ENCODE measurements at places on chromosomes 7 and 10.

GRCh38 chr7:125605241-125605640 is 675.6 kb upstream of the POT1 start:
- no peak for DNase-seq

DNA sequence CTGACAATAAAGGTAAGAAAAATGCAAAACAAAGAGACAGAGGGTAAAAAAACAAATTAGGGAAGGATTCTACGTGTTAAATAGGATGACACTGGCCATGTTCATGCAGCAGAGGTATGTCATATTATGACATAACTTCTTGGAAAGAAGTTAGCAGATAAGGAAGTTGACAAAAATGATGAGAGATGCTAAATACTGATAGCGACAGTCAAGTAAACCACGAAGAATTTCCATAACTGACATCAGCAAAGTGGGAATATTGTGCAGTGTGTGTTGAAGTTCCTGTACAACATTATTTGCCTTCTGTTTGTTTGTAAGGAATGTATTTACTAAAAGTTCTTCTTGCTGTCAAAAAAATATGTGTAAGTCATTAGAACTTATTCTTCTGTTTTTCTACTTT is 29.5 kb downstream of the MDH2 start:
- DNase-seq, result no peak

- DNase-seq, result peak; percentile 1
Measured at GRCh38 chr7:33639552-33640197, 265.7 kb upstream of the BMPER start.

GRCh38 chr7:69426705-69427104 is 171.6 kb upstream of the AUTS2 start:
- no peak for DNase-seq

- DNase-seq, result no peak
Measured at GRCh38 chr7:42227541-42227935, 9.5 kb downstream of the GLI3 start.

GRCh38 chr7:157576415-157576814 is 239.6 kb downstream of the DNAJB6 start:
- no peak for DNase-seq

DNA sequence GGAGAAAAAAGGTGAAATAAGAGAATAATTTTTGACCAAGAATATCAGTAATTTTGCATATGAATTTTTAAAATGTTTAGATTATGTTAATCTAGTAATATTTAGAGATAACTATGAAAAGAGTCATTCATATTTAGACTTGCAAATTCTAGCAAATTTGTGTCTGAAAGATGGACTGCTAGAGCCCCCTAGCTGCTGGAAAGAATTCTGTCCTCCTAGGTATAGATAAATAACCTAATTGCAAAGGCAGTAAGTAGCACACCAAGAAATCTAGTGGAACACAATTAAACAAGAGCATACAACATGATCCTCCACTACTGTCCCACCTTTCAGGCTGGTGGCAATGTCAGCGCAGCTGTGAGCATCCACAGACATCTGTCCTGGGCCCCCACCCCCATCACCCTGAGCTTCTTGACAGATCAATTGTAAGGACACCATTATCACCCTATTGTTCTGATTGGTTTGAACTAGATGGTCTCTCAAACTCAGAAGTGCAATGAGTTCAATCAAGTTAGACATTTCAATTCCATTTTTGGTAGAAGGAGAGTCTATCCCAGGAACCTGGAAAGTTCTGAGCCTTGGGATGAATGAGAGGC is 15.0 kb upstream of the GFRA1 start:
- DNase-seq, result peak; percentile 31

- DNase-seq, result no peak
Measured at GRCh38 chr7:17136126-17136525, 162.3 kb upstream of the AHR start.

- no peak for DNase-seq
Measured at GRCh38 chr7:136079066-136079465, 101.9 kb upstream of the MTPN start.

- DNase-seq, result no peak
Measured at GRCh38 chr7:96426027-96426426, 104.1 kb upstream of the SLC25A13 start.

- no peak for DNase-seq
Measured at GRCh38 chr7:22278660-22279059, 78.3 kb downstream of the RAPGEF5 start.

GRCh38 chr10:24237801-24238395 is 29.0 kb downstream of the KIAA1217 start:
- DNase-seq, result no peak

- DNase-seq, result peak; percentile 96
Measured at GRCh38 chr10:79084012-79084971, 15.5 kb downstream of the ZMIZ1 start.

GRCh38 chr10:29106287-29106686 is 182.6 kb upstream of the LYZL1 start:
- no peak for DNase-seq

- DNase-seq, result no peak
Measured at GRCh38 chr7:151252561-151252835, 4.0 kb upstream of the SMARCD3 start.

DNA sequence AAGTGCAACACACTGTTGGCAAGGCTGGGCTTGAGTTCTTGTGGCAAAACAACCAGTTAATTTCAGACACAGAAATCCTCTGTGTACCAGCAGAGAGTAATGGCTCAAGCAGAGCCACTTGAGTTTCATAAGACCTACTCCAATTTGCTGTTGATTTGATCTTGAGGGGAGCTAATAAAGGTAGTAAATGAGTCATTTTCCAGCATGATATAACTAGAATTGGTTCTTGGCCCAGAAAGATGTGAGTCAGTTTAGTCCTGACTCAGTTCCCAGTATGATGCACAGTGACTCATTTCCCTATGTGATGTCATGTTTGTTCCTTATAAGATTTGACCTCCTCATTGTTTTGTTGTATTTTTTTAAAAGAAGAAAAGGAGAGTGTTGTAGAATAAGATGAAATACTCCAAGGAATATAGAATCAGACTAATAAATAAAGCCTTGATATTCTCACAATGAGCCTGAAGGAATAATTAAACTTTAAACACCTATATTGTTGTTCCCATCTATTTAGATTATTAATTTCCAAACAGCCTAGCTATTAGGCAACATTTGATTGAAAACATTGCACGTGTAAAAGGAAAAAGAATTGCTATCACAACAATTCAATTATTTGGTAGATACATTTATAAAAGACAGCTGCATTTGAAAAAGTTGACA is 186.2 kb downstream of the REEP3 start:
- peak; percentile 7 for DNase-seq

DNA sequence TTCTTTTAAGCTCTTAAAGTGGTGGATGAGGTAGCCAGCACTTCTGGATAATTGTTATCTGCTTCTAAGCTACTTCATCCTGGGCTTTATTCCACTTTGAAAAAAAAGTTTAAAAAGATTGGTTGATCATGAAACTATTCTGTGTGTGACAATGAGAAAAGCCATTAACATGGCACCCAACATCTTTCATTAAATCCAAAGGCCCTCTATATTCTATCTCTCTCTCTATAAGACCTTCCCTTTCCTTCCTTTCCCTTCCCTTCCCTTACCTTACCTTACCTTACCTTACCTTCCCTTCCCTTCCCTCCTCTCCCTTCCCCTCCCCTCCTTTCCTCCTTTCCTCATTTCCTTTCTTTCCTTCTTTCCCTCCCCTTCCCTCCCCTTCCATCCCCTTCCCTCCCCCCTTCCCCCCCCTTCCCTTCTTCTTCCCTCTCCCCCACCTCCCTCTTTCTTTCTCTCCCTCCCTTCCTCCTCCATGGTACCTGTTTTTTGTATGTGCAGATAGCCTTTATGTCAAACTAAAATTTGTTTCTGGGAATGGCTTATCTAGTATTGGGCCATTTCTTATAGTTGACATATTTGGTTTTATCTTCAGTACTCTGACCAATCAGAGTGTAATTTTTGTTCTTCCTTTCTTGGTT is 218.7 kb downstream of the DKK1 start:
- DNase-seq, result no peak

DNA sequence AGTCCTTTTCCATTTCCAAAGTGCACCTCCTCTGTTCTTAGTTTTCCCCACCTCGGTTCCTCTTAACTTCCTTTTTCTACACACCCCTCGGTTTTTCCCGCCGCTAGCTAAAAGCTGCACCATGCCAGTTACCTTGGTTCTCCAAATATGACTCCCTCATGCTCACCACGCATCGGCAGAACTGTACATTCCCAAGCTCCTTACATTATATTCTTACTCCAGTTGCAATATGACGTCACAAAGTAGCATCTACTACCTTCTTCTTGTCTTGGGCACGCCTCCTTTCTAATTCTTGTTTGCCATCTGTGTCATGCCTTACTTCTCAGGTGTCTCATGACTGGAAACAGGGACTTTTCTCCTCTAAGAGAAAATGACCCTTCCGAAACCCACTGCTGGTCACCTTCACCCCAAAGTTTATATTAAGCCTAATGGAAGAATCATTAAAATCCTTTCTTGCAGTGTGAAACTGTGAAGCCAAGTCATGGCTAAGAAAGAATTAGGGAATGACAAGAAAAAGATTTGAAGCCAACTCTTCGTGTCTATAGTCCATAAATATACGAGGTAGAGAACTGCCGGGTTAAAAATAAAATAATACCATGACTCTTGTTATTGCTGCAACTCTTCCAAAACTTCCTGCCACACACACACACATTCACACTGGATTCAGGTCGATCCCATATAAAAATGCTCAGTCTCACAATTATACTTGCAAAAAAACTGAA is 1.7 kb downstream of the ESYT2 start:
- DNase-seq, result peak; percentile 68

- no peak for DNase-seq
Measured at GRCh38 chr7:157309988-157310668, 26.7 kb upstream of the DNAJB6 start.

- DNase-seq, result no peak
Measured at GRCh38 chr10:78042752-78043104, 9.1 kb downstream of the RPS24 start.

GRCh38 chr10:106619346-106619745 is 545.2 kb downstream of the SORCS1 start:
- no peak for DNase-seq

- no peak for DNase-seq
Measured at GRCh38 chr10:74282151-74282847, 131.3 kb downstream of the ADK start.

DNA sequence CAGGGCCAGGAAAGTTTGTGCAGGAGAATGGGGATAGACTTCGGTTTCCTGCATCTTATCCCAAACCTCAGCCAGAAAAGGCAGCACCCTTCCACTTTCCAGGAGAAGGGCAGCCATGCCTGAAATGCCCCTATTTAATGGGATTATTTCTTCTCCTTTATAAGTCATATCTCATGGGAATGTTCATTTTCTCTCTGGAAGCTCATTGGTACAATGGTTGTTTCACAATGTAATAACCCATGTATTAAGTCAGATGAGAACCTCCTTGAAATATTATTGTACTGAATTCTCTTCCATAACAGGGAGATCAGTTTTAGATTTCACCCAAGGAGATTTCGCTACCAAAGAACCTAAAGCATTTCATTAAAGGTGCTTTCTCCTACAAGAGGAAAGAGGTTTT is 457.5 kb downstream of the KCNMA1 start:
- no peak for DNase-seq

GRCh38 chr7:23431702-23432199 is 38.5 kb downstream of the IGF2BP3 start:
- no peak for DNase-seq

GRCh38 chr7:79334334-79334733 is 119.1 kb downstream of the MAGI2 start:
- DNase-seq, result no peak

DNA sequence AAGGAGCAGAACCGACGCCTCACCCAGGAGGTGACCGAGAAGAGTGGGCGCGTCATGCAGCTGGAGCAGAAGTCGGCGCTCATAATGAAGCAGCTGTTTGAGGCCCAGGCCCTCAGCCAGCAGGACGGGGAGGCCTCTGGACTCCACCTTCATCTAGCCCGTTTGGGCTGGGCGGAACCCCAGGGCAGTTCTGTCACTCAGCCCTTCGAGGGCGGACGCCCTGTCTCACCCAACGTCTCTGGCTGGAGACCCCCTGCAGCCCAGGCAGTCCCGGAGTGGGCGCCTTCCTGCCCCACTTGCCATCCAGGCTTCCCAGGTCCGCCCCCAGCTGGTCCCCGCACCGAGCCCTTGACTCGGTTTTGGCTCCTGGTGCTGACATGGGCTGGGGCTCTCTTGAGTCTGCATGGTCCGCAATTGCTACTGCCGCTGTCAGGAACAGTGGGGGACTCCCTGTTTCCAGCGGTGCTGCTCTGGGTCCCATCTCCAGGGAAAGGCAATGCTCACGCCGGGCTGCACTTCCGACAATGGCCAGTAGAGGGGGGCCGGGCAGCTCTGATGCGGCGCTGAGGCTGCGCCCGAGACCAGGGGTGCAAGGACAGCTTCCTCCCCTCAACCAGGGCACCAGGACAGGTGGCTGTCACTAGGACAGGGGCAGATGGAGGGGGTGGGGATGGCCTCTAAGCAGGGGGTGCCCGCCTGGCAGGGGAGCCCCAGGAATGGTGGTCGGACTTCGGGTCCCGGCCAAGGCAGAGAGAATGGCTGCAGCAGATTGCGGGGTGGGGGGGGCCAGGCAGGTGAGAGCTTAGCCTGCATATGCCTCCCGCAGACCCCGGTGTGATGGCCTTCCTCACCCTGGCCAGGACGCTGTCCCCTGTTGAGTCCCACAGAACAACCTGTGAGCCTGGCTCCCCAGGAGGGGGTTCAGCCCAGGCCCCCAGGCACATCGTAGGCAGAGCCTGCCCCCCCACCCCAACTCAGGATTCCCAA is 71.2 kb upstream of the KCTD7 start:
- DNase-seq, result peak; percentile 4

Measured in AML-193 (cell line).